Left ventricle myocardium superior (tissue), 1 donor: ENCODE measurements at places on chromosomes 12 and 14.

DNA sequence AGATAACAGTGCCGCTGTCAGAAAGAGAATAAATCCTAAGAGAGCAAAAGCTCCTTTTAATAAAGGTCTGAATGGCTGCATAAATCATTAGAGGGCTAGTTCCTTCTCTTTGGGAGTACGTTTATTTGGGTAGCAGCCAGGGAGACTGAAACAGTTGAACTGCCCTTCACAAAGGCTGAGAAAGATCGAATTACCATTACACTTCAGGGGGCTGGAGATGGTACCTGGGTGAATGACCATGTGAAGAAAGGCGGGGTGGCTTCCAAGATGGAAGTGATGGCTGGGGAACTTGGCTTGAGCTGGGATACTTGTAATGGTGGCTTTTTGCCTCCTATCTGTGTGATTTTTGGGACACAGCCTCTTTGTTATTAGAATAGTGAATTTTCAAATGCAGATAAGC is 1.7 kb upstream of the FGD4 start:
- no peak for DNase-seq

DNA sequence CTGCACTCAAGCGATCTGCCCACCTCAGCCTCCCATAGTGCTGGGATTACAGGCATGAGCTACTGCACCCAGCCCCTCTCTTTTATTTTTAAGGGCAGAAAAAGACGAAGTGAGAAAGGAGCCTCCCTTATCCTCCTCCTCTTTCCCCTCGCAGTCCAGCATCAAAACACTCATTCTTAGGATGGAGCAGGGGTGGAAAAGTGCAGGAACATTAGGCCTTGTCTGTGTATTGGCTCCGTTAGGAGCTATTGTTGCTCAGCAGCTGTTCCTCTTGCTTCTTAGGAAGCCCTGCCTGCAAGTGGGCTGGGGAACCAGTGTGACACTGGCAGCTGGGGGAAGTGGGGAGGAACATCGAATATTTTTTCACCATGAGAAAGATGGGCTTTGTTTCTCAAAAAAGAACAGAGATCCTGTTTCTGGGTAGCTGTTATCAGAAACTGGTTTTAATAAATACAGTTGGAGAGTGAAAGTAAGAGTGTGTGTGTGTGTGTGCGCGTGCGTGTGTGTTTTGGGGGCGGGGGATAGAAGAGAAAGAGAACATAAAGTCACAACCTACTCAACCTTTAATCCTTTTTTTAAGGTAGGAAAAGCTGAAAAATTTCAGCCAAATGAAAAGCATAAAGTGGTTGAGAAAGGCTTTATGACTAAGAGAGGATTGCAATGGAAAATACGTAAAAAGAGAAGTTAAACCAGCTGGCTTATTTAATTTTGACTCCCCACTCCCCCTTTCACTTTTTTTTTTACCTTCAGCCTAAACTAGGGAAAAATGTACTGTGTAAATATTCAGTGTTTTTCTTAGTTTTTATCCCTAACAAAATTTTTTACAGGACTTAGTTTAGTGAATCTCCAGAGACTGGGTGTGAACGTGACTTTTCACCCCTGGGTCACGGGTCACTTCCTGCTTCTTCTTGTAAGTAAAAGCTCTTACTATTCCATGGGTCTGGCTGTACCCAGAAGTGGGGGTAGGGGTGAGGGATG is 197.2 kb upstream of the PLEKHG7 start:
- DNase-seq, result peak; percentile 69

DNA sequence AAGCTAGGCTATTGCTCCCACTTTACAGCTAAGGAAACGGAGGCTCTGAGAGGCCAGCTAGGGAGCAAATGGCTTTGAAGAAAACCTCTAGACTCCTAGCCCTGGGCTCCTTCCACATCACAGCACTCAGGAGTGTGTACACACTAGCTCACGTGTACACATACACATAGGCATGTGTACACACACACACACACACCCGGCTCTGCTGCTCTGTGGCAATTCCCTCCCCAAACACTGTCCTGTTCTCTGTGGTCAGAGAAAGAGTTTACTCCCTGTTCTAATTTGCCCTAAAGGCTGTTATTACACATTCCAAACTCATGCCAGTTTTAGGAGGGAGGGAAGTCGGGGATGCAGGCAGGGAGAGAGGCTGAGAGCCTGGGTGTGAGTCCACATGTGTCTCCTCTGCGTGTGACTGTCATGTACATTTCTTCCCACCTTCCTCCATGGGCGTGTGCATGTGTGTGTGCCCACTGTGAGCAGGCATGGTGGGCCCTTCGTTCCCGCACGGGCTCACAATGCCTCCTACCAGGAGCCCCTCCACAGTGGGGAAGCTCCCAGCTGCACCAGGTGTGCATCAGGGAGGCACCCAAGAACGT is 14.2 kb downstream of the TRPV4 start:
- DNase-seq, result no peak

DNA sequence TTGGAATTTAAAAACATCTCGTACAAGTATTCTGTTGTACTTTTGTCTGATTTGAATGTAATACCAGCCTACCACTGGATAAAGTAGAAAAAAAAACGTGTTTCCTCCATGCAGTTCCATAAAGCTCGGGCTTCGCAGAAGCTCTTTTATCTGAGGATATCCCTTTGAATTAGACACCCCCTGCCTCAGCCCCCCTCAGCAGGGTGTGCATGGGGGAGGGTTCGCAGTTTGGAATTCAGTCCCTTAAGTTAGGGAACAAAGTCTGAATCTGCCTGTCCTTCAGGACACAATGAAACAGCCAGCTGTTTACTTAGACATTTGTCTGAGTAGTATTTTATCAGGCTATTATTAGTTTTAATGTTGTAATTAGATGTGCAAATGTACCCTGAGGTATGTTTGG is 234.0 kb upstream of the CAND1 start:
- DNase-seq, result no peak

- no peak for DNase-seq
Observed at GRCh38 chr14:77355811-77356210, 21.1 kb downstream of the TMED8 start.

GRCh38 chr12:123833830-123834229 is 71.7 kb downstream of the DNAH10 start:
- no peak for DNase-seq

GRCh38 chr14:100370003-100370402 is 46.9 kb downstream of the SLC25A47 start:
- DNase-seq, result no peak

DNA sequence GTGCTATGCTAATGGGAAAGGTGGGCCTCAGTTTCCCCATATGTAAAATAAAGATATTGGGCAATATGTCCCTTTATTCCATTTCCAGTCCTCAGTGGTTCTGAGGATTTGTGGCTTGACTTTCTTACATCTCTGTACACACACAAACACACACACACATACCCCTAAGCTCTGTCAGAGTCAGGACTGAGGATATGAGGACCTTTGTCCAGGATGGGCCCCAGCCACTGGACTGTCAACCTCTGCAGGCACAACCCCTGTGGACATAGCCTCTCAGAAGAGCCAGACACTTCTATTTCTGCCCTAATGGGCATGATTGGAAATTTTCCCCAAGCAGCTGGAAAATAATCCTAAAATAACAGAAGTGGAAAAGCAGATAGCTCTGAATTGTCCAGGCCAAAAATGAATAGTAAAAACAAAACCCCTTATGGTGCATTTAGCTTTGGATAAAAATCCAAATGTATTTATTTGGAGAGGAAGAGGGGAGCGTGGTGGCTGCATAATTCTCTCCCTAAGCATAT is 50.2 kb downstream of the RIN3 start:
- DNase-seq, result no peak

GRCh38 chr12:131793243-131794022 is 34.8 kb upstream of the MMP17 start:
- no peak for DNase-seq
